Stimulated activated CD4-positive, alpha-beta T cell treated with anti-CD3 and anti-CD28 coated beads, Interleukin-12 subunit alpha, Interleukin-12 subunit beta, amount 100 ng/mL, for 48 hours (primary cell): ENCODE measurements at places on chromosomes 7 and 10.

DNA sequence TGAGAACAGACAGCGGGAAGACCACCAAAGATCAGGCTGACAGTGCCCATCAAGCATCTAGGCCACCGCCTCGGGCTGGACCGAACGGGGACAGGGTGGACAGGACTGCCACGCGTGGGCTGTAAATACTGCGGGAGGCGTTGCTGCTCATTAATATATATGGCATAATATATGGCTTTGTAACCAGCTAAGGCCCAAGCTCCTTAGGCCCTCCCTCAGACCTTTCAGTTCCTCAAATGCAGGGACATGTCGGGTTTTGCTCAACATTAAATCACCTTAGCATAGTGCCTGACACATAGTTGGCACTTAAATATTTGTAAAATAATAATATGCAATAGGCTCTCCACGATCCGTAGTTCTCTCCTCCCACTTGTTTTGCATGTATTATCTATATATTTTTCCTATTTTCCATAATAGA is 402 bp upstream of the TMEM168 start:
- no peak for DNase-seq

DNA sequence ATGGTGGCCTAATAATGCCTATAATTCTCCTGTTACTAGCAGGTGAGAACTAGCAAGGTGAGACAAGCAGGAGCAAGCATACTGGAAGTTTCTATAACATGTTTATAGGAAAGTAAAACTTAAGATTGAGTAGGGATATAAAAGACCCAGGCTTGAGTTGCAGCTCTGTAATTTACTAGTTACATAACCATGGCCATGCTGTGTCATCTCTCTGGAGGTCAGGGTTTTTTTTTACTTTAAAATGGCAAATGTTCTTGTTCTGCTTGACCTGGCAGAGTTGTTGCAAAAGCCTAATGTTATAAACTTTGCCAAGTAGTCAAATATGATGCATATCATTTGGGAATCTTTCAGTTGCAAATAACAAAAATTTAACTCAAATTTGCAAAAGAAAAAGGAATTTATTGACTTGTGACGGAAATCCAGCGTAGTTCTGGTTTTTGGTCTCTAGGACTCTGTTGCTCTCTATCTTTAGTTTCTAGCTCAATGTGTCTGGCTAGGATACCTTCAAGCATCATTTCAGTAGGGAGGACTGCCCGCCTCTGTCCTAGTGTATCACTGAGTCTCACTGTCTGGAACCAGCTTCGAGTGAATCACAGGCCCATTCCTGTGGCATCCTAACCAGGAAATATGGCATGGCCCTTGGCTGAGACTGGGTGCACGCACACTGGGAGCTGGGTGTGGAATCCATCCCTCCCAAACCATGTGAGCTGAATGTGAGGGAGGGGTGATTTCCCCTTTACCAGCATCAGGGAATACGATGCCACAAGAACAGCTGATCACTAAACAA is 67.9 kb downstream of the ADAM22 start:
- DNase-seq: no peak

DNA sequence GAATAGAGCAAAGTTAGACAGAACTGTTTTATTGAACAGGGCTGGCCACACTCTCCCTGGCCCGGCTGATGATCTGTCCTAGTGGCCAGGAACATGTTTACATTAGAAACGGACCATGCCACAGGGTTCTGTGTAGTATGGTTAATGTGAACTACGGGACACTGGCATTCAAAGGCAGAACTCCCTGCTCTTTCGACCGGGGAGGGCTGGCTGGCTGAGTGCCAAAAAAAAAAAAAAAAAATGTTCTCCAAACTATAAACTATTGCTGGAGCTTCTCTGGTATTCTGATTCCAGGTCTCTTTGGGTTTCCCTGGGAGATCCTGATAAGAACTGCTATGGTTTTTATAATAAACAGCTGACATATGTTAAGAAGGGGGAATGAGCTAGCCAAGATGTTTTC is 1262.6 kb upstream of the SORCS1 start:
- no peak for DNase-seq

GRCh38 chr10:777913-778479 is 88.5 kb upstream of the DIP2C start:
- DNase-seq: no peak

- no peak for DNase-seq
These were observed 49.1 kb upstream of the SEMA3C start for GRCh38 chr7:80967917-80968297.

GRCh38 chr7:128123291-128124037 is 92.2 kb upstream of the LRRC4 start:
- no peak for DNase-seq

DNA sequence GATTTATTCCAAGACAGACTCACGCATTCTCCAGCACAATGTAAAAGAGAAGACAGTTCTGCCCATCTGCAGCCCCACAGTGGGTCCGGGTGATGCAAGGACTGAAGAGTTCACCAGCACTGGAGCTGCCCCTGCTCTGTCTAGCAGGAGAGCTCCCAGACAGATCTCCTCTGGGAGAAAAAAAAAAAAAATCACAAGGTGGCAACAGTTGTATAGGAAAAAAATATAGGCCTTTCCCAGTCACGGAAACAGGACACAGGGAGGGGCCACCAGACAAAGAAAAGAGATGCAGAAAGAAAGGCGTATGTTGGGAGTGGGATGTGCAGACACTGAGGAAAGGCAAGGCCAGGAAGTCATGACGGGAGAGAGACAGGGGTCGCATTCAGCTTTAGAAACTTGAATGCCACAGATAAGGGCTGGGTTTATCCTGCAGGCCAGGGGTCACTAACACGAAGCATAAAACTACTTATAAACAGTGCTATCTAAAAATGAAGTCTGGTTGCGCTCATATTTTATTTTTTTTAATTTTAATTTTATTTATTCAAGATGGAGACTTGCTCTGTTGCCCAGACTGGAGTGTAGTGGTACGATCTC is 54.1 kb downstream of the FAM171A1 start:
- no peak for DNase-seq

- DNase-seq: no peak
These were observed 2.6 kb downstream of the STOX1 start for GRCh38 chr10:68829952-68830351.

DNA sequence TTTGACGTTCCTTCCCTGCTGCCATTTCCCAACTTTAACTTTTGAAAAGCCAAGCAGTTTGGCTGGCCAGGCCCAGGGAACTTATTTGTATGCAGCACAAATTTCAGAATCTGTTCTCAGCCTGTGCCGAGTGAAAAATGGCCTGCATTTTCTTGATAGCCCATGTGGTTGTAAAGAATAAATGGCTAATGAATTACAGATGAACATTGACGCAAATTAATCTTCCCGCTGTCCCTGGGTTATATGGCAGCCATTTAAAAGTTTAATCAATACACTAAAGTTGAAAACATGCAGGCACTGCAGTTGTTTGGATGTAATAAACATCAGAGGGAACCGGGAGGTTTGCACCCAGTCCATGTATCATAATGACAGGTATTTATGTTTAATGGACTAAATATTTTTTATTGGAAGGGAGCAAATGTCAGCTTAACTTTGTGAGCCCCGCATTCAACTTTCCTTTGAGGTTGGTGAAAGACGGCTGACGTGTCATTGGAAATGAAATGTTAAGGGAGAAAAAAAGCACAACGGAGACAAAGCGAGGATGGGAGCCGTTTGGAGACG is 1092.4 kb downstream of the LRMDA start:
- DNase-seq: no peak

GRCh38 chr10:35135861-35136260 is 9.2 kb downstream of the CREM start:
- DNase-seq: no peak

GRCh38 chr7:124791426-124791825 is 25.8 kb upstream of the GPR37 start:
- no peak for DNase-seq
